ENCODE measurements at places on chromosomes 12 and 14. TPM values are rescaled to one million over a fixed set of nuclear protein-coding genes. Genes with fewer than 3 reads are reported as not detected.
A peak's percentile ranks its signal among the peaks of the same experiment; 100 is the strongest.

The LYZ gene
- total RNA-seq, result 28.0 TPM

The NPAS3 gene
- total RNA-seq, result 3.2 TPM

GRCh38 chr12:114982760-114983159 is 298.8 kb upstream of the TBX3 start:
- no peak overlapping the region for H3K27ac ChIP-seq
- no peaks in the 10 kb centered on the region for H3K4me1 ChIP-seq
- no peak for DNase-seq
- no peaks in the 10 kb centered on the region for H3K36me3 ChIP-seq
- no peak overlapping the region for H3K4me3 ChIP-seq

DNA sequence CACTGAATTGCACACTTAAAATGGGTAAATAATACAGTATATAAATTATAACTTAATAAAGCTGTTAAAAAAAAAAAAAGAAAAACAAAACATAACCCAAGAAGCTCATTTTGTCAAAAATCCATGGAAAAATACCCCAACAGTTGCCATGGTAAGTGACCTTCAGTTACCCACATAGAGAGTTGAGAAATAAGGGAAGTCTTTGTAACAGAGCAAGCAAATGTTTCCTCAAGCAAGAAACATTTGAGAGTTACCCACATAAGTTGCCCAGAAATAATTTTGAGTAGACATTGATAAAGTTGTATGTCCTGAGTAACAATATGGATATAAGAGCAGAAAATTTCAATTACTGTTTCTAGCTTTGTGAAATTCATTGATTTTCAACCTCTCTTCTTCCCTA is 227.4 kb downstream of the CCDC59 start:
- H3K4me3 ChIP-seq, result no peak overlapping the region
- no peak for DNase-seq
- H3K27me3 ChIP-seq, result no peaks in the 10 kb centered on the region
- H3K27ac ChIP-seq, result no peak overlapping the region
- no peaks in the 10 kb centered on the region for H3K36me3 ChIP-seq

DNA sequence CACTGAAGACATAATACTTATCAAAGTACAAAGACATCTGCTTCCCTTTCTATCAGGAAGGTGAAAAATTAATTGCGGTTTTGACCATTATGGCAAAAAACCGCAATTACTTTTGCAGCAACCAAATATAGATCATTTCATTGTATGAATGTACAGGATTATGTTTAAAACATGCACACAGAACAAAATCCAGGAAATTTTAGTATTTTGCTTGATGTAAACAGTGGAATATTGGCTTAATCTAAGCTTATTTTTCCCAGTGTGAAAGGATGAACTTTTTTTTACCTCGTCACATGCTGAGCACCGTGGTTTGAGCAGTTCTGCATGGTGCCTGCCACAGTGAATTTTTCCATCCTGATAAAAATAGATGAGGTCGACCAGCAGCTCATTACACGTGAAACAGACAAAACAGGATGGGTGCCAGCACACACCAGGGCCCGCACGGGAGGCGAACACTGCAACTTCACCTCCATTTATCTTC is 121.2 kb downstream of the PRICKLE1 start:
- peak; percentile 67 for DNase-seq
- H3K4me1 ChIP-seq, result peaks cover 27% of the 10 kb centered on the region
- no peaks in the 10 kb centered on the region for H3K27me3 ChIP-seq

Data from sigmoid colon (tissue), 7 donors.